OCI-LY7 (cell line): ENCODE measurements at places on chromosomes 7 and 10.

DNA sequence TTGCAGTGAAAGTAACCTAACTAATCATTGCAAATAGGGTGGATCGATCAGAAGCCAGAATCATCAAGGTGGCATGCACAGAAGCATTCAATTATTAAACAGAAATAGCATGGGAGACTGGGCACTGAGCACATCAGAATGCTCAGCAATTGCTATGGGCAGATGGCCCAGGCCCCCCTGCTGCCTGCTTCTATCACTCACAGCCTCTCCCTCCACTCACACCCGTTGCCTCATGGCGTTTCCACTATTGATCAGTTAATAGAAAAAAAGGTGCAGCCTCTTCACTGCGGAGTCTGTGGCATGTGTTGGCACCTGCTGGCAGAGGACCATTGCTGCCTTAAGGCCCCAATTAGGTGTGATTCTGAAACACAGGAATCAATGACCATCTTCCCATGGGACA, 11.2 kb upstream of the HTR5A start:
- DNase-seq = no peak

DNA sequence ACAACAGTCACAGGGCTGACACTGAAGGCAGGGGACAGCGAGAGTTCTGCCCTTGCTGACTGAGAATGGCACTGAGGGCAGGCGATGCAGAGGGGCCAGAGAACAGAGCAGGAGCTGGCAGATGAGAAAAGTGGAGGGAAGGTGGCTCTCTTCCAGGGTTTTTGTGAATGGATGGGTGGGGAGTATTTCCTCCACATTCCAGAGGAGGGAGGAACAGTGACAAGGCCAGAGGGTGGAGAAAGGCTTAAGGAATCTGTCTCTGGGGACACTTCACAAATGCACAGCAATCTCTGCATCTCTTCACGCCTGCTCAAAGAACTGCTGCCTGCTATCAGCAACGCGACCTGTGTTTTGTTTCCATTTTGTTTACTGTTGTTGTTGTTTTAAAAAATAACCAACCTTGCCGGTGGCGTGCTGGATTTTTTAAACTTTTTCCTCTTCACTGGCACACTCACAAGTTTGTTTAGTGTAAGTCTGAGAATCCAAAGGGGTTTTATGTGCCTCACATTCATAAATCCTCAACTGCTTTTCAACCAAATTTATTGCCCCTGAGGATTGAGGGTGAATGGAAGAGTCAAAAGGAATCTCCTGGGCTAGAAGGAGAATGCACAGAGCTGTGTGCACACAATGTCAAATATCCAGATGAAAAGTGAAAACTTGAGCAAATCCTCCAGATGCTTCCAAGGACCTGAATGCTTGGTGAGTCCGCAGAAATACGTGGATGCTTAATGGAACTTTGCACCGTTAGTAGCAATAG, 129.3 kb downstream of the GLI3 start:
- DNase-seq = no peak

DNA sequence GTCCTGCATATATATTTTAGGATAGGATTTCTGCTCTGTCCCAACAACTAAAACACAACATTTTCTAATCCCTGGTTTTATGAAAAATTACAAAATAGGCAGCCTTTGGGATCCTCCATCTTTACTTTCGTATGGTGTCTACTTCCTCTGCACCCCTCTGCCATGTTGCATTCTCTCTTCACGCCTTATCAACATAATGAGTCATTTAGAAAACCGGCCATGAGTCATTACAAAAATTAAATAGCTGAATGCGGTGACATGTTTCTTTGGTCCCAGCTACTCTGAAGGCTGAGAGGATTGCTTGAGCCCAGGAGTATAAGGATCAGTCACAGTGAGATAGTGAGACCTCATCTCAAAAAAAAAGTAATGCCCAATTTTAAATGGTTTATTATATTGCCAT, 148.1 kb upstream of the CELF2 start:
- no peak for DNase-seq

DNA sequence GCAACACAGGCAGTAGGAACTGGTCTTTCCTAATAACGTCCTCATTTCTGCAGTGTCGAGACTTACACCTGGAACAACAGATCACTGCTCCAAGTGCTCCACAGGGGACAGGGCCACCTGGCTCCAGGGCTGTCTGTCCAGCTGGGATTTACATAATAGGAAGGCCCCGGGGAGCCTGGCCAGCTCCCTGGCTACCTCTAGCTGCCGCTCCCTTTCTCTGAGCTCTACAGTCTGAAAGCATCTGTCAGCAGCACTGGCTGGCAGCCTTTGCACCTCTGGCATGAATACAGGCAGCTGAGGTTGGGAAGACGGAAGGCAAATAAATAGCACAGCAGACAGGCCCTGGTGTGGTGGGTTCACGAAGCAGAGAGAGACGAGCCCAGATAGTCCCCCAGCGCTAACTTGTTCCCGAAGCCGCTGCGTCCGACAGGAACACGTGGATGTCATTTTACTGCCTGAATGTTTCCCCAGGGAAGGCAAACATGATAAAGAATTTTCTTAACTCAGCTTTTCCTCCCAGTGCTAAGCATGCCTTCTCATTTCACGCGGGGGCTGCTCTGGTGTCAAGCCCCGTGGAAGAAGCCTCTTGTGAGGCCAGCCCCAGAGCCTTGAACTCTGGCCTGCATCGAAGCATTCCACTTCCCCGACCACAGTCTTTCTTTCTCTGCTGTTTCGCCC, 105.4 kb downstream of the ITIH5 start:
- DNase-seq = no peak

GRCh38 chr10:77479586-77479985, 158.0 kb downstream of the KCNMA1 start:
- no peak for DNase-seq

- DNase-seq = peak; percentile 10
Measured at GRCh38 chr10:89954787-89955566, 253.6 kb downstream of the KIF20B start.

DNA sequence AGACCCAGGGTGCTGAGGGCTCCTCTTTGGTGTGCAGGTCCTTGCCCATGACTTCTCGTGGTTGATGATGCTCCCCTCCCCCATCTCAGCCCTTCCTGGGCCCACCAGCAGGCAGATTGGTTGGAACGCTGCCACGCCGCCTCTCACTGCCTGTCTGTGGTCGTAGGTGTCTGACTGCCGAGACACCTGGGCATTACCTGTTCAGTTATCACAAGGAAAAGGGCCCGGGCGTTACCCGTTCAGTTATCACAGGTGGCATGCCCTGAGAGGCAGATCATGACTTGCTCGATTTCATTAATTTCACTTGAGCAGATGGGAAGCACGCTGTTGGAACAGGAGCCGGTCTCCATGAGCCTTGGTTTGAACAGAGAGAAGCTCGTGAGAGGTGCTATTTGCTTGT, 42.5 kb downstream of the TACR2 start:
- DNase-seq = no peak
